ENCODE measurements at places on chromosomes 13 and 19.

- DNase-seq: no peak
These were observed 368.9 kb downstream of the COG6 start for GRCh38 chr13:40024204-40024966.

GRCh38 chr19:24033963-24034342 lies 53.0 kb upstream of the ZNF254 start:
- DNase-seq: peak; percentile 29

DNA sequence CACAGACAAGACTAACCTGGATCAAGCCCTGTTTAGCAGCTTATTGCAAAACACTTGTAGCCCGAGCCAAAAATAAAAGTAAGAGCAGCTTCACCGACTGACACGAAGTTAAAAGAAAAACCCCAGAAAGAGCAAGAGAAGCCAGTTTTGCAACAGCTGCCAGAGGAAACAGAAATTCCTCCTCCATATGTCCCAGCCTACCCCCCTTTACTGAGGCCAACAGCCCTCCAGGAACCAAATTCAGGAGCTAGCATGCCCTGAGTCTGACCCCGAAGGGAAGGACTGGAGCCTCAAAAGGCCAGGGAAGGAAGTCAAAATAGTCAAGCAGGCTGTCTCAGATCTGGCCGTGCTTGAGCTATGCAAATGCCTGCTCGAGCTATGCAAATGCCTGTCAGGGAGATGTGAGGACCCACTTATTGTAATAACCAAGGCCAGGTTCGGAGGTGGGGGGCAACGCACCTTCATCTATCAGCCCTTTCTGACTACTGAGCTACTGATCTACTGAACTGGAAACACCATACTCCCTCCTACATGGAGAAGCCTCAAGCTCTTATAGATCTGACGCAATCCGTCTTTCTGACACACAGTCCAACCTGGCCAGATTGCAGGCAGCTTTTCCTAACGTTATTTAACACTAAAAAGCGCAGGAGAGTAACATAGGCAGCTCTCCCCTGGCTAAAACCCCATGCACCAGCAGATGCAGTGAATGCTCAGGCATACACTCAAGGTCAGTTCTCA lies 6.7 kb downstream of the SIGLEC11 start:
- no peak for DNase-seq

GRCh38 chr13:25876247-25876646 lies 175.6 kb downstream of the SHISA2 start:
- DNase-seq: no peak

DNA sequence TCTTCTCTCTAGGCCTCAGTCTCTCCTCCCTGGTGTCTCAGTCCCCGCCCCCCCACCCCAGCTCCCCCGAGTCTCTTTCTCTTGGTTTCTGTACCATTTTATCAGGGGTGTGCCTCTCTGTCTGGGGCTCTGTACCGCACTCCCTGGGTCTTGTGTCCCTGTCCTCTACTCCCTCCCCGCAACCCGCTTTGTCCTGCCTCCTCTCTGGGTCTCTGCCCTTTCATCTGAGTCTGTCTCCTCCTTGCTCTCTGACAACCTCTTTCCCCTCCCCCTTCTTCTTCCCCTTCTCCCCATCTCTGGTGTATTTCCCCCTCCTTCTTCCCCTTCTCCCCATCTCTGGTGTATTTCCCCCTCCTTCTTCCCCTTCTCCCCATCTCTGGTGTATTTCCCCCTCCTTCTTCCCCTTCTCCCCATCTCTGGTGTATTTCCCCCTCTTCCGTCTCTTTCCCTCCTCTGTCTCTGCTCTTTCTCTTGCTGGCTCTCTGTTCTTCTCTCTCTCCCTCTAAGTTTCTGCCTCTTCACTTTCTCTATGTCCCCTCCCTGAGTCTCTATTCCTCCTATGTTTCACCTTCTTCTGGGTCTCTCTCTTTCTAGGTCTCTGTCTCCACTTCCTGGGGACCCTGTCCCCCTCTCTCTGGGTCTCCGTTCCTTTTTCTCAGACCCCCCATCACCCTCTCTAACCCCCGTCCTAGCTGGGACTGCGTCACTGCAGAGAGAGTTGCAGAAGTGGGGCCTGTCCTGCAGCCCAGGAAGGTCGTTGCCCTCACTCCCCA lies 2.2 kb upstream of the KCNC3 start:
- DNase-seq: no peak

DNA sequence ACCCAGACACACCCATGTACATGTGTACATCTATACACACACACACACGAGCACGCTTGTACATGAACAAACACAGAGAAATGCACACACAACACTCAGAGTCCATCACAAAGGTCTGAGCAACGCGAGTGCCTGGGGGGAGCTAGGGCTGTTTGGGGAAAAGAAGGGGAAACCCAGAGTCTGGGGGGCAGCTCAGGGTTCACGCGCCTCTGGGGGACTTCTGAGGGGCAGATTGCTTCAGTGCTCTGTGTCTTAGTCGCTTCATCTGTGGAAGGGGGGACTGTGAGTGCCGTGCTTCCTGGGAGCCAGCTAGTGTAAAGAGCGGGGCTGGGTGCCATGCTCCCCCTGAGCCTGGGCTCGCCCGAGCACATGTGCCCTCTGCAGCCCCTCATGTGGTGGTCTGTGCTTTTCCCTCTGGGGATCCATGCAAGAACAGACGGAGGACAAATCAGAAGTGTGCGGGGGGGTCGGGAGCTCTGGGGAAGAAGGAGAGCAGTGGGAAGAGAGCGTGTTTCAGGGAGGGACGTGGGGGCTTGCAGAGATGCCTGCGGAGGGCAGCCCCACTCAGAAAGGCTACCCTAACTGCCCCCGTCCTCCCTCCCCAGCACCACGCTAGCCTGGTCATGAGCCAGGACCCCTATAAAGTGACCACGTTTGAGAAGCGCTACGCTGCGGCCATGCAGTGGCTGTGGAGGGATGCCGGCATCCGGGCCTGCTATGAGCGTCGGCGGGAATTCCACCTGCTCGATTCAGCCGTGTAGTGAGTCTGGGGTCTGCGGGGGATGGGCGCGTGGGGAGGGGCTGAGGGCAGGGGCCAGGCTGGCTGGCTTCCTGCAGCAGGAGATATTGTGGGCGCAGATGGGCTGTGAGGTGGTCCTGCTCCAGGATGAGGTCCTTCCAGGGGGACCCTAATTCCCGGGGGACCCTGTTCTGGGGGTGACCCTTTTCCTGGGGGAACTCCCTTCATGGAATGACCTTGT lies 14.0 kb downstream of the GNA15 start:
- no peak for DNase-seq

GRCh38 chr19:12868540-12869112 lies 12.6 kb downstream of the DNASE2 start:
- no peak for DNase-seq

DNA sequence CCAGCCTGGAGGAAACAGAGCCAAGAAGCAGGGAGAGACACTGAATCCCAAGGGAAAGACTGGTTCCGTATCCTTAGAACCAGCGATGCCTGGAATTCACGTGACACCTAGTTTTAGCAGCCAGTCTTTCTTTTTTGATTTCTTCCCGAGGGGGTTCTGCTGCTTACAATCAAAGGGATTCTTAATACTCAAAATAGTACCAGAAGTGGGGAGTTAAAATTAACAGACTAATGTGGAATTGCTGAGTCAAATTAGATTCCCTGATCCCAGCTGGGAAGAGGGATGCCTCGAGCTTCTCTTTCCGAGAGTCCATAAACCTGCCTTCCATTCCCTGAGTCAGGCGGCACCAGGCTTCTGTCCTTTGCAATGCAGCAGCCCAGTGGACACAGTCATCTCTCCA lies 4.8 kb upstream of the MATK start:
- no peak for DNase-seq

DNA sequence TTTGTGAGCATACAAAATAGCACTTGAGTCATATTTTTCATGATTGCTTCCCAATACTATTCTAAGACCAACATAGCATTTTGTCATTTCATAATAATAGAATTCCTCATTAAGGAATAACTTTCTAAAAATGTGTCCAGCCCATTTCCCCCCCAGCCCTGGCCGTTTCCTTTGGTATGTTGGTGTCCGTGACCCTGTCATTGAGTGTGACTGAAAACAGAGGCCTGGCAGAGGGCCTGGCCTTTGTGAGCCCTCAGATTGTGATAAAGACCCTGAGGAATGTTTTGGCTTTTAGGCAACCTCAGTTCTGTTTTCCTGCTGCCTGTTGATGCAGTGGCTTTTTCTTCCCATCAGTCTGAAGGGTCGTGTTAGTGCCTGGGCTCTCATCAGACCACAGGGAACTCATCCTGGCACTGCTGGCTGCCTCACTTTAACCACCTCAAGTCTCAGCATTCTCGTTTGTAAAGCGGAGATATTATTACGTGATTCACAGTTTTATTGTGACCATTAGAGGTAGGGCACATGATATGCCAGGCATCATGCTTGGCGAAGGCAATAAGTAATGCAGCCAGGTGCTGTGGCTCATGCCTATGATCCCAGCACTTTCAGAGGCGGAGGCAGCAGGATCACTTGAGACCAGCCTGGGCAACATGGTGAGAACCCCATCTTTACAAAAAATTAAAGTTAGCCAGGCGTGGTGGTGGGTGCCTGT lies 13.8 kb downstream of the SPINT2 start:
- DNase-seq: no peak

DNA sequence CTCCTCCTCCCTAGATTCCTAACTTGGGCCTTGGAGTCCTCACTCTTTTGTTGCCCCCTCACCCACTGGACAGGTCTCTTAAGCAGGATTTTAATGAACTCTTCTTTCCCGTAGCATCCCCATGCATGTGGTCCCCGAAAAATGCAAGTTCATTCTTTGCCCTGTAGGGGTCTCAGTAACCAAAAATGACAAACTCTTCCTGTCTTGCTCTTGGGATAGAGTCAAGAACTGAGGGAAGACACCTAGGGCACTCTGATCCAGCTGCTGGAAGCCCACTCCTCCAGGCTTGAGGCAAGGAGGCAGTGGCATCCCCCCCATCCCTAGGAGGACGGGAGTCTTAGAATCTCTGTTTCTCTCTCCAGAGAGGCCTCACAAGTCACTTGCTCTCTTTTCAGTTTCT lies 987.0 kb downstream of the DIAPH3 start:
- no peak for DNase-seq

GRCh38 chr13:67221630-67222226 lies 8.4 kb downstream of the PCDH9 start:
- DNase-seq: no peak

- DNase-seq: no peak
These were observed 6.3 kb downstream of the CILP2 start for GRCh38 chr19:19544257-19544953.

DNA sequence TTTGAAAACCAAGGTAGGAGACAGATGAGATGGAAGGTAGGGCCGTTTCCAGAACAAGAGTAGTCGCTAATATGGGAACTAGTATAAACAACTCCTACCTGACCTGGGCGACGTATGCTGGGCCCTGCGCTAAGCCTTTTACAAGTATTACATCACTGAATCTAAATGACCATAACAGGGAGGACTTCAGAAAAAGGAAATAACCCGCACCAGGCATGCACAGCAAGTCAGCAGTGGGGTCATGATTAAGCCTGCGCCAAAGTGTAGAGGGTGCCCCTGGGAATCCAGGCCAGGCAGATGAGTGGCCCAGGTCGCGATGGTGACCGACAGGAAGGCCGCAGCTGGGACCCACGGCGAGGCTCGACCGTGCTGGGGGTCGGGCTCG lies 613 bp downstream of the ATP13A1 start:
- DNase-seq: no peak

GRCh38 chr19:48351341-48351752 lies 12.4 kb downstream of the TMEM143 start:
- no peak for DNase-seq

DNA sequence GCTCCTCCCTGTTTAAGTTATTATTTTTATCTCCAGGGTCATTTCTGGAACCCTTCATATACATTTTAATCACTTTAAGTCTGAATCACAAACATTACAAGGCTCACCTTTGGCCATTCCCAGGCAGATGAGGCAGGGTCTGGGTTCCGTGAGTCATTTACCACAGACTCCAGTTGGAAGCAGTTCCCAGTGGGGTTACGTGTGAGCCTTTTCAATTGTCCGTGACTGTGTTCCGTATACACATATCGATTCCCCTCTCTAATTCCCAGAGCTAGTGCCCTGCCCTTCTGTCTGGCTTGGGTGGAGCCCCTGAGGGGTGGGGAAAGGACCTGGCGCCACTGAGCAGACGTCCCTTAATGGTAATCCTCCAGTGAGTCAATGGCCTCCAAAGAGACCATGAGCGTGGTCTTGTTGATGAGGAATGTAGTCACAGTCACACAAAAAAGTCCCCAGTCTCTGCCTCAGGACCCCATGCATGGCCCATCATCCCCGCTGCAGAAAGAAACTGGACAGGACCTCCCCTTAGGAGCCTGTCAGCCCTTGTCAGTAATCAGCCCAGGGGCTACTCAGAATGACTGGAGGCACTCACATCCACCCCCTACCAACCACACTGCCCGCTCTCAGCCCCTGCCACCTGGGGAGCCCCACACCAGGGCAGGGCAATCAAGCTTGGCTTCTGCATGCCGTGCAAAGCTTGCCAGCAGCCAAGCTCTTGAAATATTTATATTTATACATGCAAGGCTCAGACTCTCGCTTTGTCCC lies 144.4 kb downstream of the ZIC5 start:
- DNase-seq: no peak

DNA sequence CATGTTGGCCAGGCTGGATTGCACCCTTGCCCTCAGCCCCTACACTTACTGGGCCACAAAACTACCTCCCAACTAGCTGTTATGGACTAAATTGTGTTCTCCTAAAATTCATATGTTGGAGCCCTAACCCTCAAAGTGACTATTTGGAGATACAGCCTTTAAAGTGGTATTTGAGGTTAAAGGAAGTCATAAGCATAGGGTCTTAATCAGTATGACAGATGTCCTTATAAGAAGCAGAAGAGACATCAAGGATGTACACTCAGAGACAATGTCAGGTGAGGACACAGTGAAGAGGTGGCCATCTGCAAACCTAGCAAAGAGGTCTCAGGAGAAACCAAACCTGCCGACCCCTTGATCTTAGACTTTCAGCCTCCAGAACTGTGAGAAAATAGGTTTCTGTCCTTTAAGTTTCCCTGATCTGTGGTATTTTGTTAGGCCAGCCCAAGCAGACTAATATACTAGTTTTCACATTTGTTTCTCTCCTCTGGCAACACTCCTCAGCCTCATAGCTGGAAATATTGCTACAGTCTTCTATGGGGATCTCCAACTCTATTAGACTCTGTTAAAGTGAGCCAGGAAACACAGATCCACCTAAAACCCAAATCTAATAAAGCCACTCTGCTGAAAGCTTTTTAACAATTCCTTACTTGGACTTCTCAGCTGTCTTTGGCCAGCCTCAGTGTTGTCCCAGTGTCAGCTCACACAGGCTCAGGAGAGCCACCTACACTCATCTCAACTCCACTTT lies 256.5 kb downstream of the TBC1D4 start:
- no peak for DNase-seq

GRCh38 chr13:98325724-98326123 lies 148.7 kb upstream of the RNF113B start:
- DNase-seq: no peak

GRCh38 chr13:75881109-75881775 lies 245.1 kb downstream of the LMO7 start:
- DNase-seq: no peak

DNA sequence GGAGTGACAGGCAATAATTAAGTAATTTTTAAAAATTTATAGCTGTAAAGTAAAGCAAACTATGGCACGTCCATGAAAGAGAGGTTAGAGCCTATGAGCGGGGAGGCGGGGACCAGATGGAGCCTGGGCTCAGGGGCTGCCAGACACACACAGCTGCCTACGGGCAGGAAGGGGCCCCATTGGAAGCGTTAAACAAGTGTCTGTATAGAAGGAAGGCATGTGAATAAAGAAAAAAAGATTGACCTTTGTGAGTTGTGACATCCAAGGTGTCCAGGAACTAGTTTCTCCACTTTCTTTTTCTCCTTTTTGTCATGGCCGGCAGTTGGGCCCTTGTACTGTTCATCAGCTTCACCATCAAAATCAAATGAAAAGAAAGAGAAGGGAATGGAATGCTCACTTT lies 56.8 kb downstream of the LRCH1 start:
- no peak for DNase-seq

All from AG09309 (cell line).